ENCODE measurements at places on chromosomes 1 and 21.

DNA sequence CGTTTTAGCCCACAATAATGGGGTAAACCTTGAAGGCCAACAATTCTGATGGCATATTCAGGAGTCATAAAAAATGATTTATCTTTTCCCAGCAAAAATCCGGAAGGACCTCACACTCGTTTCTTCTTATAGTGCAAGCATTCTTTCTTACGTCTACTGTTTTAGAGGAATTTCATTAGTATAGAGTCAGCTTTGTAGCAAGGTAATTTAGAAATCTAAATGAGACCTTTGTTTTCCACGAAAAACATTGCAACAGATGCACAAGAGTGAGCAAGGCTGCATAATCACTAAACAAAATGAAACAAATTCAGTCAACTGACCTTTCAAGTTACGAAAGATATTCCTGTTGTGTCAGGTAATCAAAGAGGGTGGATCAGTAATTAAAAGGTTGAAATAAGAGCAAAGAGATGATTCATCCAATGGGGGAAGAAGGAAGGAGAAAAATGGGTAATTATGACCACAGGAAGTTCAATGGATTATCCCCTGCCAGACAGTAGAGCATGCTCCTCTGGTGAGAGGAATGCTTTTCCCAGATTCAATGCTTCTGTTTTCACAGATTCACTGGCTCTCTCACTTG is 560 bp upstream of the CSDE1 start:
- peak; percentile 35 for DNase-seq

- DNase-seq = no peak
These were observed 176.8 kb upstream of the SAMSN1 start for GRCh38 chr21:14722841-14723483.

- no peak for DNase-seq
These were observed 1.4 kb upstream of the STMN1 start for GRCh38 chr1:25907601-25908000.

- DNase-seq = peak; percentile 60
These were observed 17.9 kb upstream of the CENPF start for GRCh38 chr1:214584805-214585766.

DNA sequence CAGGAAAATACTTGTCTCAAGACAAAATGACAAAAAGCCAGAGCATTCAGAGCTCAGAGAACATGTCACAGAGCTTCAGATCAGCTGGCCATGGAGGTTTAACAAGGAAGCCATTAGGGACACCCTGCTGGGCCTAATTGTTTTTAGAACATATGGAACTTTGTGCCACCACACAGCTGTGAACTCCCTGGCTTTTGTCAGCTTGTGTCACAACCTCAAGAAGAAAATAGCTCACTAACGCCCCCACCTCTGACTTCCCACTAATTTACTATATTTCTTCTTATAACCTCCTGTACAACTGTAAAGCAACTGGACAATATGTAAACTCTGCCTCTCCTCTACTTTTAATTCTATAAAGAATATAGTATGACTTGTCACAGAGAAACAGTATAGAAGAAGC is 21.0 kb upstream of the TDRD10 start:
- no peak for DNase-seq

DNA sequence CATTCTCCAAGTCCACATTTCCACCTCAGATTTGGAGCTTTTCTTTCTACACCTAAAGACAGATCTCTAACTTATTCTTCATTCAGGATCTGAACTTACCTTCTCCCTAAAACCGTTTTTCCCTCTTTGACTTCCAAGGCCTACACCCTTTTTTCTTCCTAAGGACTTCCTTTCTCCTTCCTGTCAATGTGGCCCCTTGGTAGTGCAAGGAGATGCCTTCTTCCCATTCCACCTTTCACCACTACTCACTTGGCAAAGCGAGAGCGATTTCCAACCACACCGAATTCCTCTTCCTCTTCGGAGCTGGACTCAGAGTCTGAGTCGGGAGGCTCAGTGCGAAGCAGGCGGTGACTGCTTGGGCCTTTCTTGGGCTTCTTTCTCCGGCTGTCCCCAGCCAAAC is 1.3 kb downstream of the EFCAB14 start:
- DNase-seq = no peak

DNA sequence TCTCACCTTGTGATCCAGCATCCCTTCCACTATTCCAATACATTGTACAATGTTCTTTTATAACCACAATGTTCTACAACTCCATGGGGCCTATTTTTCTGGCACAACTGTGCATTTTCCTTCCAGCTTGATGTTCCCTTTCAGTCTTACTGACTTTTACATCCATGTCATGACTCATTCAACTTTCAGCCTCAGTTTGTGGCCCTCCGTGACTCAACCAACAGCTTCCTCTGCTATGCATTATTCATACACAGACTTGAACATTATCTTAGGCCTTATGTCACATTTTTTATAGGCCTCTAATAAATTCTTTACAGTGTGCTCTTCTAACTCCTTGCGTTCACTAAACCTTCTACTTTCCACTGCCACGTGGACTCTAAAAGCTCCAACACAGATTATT is 119.4 kb upstream of the PRMT6 start:
- peak; percentile 91 for DNase-seq

GRCh38 chr1:246772686-246773085 is 48.5 kb downstream of the SCCPDH start:
- no peak for DNase-seq

DNA sequence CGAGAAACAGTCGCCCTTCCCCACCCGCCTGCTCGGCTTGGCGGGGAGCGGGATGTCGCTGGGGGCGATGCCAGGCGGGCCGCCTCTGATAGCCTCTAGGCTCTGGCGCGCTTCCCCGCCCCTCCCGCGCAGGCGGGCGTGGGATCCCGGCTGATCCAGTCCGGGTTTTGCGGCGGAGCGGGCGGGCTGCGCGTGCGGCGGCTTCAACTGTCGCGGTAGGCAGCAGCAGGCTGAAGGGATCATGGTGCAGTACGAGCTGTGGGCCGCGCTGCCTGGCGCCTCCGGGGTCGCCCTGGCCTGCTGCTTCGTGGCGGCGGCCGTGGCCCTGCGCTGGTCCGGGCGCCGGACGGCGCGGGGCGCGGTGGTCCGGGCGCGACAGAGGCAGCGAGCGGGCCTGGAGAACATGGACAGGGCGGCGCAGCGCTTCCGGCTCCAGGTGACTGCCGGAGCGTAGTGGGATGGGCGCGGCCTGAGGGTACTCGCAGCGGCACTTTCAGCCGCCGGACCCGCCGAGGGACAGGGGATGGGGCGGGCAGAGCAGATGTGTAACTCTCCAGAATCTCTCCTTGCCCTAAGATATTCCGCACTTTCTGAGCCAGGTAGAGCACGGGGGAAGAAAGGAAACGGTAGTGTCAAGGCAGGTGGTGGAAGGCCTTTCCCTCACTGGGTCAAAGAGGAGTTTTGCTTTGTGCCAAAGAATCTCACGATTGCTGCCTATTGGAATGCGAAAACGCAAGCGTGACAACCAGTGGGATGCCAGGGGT is at the start of gene FAAH:
TSS of gene FAAH (plus strand) at position 210 of the 764 bp plus-strand sequence. CDS start at position 242, 32 bp downstream.
- peak; percentile 36 for DNase-seq

DNA sequence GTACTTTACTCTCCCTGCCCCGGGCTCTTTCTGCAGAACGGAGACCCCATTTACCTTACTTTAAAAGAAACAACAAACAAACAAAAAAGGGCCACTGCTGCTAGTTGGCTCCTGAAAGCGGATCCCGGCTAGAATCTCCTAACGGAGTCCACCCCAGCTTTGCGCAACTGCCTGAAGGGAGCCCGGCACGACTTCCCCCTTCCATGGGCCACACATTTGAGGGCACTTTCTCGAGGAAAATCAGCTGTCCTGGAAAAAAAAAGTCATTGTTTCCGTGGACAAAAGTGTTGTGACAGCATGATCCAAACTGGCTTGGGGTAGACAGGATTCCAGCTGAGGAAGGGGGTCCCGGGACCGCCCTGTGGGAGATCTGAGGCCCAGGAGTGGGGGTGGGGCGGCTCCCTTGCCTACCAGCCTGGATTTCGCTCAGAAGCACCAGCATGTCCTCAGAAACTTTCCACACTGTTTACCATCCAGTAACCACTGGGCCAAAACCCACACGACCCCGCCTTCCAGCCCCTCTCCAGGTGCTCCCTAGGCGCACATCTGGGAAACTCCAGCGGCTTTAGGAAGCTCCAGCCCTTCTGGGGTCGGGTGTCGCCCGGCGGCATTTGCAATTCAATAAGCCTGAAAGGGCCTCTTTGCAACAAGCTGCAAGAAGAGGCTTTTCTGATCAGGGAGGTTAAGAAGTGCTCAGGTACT is 4.8 kb downstream of the RIPK4 start:
- DNase-seq = no peak

DNA sequence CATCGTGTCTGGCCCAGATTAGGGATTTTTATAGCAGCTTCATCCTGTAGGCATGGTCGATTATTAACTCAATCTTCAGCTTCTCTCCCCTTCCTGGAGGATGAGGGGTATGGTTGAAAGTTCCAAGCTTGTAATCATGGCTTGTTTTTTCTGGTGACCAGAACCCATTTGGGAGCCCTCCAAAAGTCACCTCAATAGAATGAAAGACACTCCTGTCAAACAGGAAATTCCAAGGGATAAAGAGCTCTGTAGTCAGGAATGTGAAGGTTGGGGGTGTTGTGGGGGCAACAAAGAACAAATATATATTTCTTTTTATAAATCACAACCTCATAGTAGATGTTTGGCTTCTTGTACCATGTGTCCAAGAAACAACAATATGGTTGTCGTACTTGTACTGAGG is 212.7 kb upstream of the ESRRG start:
- no peak for DNase-seq

- no peak for DNase-seq
These were observed 24.4 kb downstream of the DHRS3 start for GRCh38 chr1:12593621-12594066.

- peak; percentile 72 for DNase-seq
These were observed 9.1 kb upstream of the LUZP1 start for GRCh38 chr1:23177438-23178380.

GRCh38 chr1:152961226-152961891 is 9.1 kb upstream of the SPRR4 start:
- no peak for DNase-seq

DNA sequence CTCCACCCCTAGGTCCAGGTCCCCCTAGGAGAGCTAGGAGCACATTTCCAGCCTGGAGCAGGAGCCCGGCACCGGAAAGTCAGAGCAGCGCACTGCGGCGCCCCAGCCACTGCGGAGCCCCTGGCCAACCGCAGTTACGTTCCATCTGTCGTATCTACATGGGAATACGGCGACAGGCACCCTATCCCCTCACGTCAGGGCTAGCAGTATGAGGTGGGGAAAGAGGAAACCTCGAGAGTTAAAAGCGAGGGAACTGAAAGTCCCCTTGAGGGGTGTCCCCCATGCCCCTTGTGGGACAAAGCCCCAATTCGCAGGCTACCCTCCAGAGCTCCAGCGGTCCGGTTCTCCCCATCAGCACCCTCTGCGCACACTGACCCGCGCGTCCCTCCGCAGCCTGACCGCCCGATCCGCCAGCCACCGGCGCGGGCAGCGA is 995 bp downstream of the COLGALT2 start:
- DNase-seq = peak; percentile 14

GRCh38 chr1:203274603-203275381 is 30.5 kb upstream of the BTG2 start:
- DNase-seq = peak; percentile 42

- no peak for DNase-seq
These were observed 55.5 kb upstream of the ABCG1 start for GRCh38 chr21:42163511-42163863.

GRCh38 chr1:197782722-197783360 is 7.6 kb upstream of the DENND1B start:
- DNase-seq = no peak

DNA sequence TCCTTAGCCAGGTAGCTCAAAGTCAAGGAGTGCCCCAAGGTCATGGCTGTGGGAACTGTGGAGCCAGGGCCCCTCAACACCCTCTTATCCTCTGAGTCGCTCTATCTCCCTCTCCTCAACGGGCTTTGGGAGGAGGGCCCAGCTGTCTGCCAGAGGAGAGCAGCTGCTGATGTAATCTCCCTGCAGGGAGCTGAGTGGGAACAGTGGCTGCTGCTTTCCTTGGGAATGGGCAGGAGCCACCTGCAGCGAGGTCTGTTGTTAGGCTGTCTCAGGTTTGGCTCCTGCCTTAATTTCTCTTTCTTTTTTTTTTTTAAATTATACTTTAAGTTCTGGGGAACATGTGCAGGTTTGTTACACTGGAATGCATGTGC is 58.8 kb upstream of the MAP1LC3C start:
- no peak for DNase-seq

GRCh38 chr1:184416481-184416880 is 29.7 kb downstream of the C1orf21 start:
- no peak for DNase-seq

- no peak for DNase-seq
These were observed 19.2 kb upstream of the EPS8L3 start for GRCh38 chr1:109782927-109783326.

DNA sequence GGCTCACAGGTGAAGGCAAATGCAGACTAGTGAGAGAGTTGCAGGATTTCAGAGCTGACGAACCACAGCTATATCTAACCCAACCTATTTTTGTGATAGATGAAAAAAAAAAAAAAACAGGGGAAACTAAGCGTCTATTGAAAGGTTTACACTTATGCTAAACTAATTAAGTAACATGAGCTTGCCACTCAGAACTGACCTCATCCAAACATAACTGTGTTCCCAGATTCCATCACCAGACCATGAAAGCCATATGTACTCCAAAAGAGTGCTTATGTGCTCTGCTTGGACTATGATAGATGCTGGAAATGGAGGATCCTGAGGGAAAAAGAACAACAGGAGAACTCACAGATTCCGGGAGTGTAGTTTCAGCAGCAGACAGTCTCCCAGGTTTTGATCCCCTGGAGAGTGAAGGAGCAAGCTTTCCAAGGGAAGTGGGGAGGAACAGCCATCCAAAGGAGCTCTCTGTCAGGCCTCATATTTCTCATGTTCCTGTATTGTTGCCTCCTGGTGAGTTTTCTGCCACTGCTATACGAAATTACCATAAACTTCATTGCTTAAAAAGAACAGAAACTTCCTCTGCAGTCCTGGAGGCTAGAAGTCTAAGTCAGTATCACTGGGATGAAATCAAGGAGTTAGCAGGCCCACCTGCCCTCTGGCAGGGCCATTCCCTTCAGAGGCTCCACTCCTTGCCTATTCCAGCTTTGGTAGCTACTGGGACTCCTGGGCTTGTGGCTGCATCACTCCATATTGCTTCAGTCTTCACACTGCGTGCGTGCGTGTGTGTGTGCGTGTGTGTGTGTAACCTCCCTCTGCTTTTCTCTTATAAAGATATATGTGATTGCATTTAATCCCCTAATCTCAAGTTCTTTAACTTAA is 38.1 kb downstream of the NIBAN1 start:
- DNase-seq = no peak

GRCh38 chr1:58785442-58786058 is 1.7 kb upstream of the JUN start:
- DNase-seq = peak; percentile 60

DNA sequence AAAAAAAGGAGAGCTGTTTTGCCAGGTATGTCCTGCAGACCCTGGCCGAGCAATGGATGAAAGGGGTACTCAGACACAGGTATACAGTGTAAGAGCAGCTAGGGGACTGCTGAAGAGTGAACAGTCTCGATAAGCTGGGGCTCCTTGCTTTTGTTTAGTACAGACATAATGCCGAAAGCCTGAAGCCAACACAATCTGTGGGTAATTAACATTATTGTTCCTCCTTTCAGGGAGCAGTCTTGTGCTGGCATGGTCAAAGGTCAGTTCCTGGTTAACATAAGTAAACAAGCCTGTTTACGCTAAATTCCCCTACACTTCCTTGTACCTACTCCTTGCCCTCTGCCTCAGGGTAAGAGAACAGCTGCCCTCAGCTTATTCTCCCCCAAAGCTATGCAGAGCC is 272.3 kb upstream of the ST6GALNAC5 start:
- no peak for DNase-seq

All from astrocyte (in vitro differentiated cells and primary cell).